ENCODE measurements at places on chromosomes 6 and 20.

DNA sequence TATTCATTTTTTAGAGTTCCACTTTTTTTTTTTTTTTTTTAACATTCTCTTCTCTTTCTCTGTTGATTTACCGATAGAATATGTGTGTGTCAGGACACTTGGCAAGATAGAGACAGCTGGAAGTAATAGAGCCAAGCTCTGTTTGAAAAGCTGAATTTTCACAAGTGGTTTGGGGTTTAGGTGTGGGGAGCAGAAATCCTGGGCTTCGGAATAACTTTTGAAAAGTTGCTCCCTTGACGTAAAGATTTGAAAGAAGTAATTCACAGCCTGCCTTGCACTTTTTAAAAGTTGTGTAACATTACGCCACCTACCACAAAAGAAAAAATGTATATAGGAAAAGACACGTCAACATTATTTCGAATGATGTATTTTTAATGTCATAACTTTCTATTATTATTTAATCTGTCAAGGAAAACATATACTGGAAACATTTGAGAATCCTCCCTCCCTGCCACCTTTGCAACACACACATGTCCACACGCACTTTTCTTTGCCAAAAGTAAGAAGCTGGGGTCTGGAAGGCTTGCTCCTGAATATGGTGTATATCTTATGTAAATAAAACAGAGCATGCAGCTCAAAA lies 917.9 kb downstream of the KIF16B start:
- no peak for DNase-seq

DNA sequence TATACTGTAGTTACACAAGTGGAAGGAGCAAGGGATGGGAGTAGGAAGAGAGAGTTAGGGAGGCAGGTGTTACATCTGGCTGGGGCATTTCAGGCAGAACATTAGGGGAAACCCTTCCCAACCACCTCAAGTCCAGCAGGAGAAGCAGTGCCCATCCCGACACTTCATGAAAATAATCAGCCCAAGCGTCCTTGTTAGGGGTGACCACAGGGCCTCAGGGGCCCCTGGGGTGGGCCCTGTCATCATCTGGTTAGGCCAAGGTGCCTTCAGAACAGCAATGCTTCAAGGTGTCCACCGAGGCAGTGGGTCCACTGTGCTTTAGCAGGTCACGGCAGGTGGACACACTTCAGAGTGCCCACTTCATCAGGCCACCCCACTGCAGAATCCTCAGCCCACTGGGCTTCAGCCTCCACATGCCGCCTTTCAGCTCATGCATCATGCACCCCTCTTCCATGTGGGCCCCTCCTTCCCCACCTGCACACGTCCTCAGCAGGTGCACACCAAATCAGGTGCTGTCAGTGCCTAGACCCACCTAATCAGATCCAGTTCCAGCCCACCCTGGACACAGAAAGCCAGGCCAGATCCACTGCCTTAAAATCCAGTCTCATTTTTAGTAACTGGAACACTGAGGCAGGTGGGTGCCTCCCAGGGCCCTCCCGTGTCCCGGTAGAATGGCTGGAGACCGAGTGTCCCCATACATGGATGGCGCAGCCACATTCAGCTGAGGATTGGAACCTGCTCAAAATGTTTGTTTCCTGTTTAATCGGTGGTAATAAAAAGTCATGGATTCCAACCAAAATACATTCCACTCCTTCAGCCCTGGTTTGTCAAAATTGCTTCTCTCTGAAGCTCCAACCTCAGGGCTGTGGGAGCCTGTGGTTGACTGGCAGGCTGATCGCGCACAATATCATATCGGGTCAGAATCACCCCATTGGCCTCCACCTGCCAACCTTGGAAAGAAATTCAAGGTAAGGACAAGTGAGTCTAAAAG lies 99.5 kb downstream of the ANKRD60 start:
- DNase-seq, result no peak

DNA sequence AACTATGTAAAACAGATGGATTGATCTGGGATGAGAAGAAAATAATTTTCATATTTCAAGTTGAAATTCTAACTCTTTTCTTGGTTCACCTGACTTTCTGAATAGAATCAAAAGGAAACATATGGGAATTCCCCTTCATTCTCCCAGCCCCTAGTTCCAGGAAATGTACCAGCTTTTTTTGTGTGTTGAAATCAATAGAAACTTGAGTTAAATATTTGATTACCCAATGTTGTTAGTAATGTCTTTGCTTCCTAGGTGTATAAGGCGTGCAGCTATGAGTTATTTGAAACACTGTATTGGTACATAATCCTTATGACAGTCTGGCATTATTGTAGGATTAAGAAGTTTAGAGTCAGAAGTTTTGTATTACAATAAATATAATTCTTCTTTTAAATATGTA lies 21.5 kb downstream of the VNN2 start:
- DNase-seq, result no peak

DNA sequence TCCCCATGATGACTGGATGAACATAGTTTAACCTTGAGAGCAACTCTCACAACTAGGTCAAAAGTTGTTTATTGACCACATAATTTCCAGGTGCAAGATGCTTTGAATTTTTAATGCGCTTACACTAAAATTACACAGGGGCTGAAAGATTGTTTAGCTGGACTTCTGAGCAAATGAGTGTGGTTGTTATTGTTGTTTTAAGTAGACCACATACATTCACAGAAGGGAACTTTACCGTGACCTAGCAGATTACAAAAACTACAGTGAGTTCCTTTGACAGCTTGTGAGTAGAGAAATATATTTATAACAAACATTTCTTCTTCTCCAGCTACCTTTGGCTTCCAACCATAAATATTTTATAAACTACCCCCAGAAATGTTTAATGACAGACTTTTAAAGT lies 178.9 kb downstream of the UST start:
- DNase-seq, result no peak

GRCh38 chr20:40718982-40719729 lies 30.1 kb upstream of the MAFB start:
- no peak for DNase-seq

GRCh38 chr6:168607272-168608112 lies 166.5 kb downstream of the SMOC2 start:
- DNase-seq, result no peak

GRCh38 chr6:144295211-144295610 lies 10.1 kb downstream of the UTRN start:
- no peak for DNase-seq
